Adrenal gland (tissue), 19 donors: ENCODE measurements at places on chromosomes 6 and 20.

DNA sequence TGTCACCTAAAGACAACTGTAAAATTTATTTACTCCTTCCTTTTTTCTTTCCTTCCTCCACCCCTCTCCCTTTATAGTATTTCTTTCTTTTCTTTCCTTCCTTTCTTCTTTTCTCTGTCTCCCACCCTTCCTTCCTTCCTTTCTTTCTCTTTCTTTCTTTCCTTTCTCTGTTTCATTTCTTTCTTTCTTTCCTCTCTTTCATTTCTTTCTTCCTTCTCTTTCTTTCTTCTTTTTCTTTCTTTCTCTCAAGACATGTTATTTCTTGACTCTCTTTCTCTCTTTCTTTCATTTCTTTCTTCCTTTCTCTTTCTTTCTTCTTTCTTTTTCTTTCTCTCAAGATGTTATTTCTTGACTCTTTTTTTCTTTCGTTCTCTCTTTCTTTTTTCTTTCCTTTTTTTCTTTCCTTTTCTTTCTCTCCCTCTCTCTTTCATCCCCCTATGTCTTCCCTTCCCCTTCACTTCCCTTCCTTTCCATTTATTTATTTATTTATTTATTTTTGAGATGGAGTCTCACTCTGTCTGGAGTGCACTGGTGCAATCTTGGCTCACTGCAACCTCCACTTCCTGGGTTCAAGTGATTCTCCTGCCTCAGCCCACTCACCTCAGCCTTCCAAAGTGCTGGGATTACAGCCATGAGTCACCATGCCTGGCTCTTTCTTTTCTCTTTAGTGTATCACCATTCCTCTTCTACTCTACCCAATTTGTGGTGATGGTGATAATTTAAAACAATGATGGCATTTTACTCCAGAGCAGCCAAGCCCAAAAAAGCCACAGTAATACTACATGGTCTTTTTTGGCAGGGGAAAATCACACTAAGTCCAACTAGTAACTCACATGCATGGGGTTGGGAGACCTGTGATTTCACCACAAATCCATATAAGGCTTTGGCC lies 188.2 kb downstream of the ADGRG6 start:
- H3K27ac ChIP-seq = no peak overlapping the region
- no peaks in the 10 kb centered on the region for H3K27me3 ChIP-seq
- no peak overlapping the region for H3K4me3 ChIP-seq
- no peak for DNase-seq
- no peaks in the 10 kb centered on the region for H3K36me3 ChIP-seq

- peak overlapping the region; percentile 85 for H3K27ac ChIP-seq
- no peak for DNase-seq
- H3K4me3 ChIP-seq = no peak overlapping the region
- H3K4me1 ChIP-seq = peaks cover 70% of the 10 kb centered on the region
These were observed 21.0 kb downstream of the ZMYND8 start for GRCh38 chr20:47335251-47336128.

DNA sequence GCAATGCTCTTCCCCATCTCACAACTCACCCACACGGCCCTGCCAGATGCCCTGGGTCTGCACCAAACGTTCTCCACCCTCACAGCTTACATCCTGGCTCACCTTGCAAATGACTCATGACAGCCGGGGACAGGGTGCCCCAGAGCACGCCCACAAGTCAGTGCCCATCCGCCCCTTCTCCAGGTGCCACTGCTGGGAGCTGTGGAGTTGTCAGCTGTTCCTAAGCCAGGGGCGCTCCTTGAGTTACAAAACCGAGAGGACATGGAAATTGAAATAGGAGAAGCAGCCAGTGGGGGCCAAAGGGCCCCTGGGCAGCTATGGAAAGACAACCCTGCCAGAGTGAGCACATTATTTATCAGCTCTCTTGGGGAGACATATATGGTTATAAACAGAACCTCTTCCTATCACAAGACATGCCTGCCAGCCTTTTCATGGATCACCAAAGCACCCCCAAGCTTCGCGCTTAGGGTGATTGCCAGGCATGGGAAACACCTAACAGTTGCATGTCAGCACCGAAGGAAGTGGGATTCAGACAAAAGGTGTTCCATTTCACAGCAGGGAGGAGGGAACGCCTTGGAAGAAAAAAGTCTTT lies 236.8 kb downstream of the LY86 start:
- H3K27me3 ChIP-seq = no peaks in the 10 kb centered on the region
- peak; percentile 16 for DNase-seq
- no peak overlapping the region for H3K4me3 ChIP-seq
- H3K27ac ChIP-seq = no peak overlapping the region

DNA sequence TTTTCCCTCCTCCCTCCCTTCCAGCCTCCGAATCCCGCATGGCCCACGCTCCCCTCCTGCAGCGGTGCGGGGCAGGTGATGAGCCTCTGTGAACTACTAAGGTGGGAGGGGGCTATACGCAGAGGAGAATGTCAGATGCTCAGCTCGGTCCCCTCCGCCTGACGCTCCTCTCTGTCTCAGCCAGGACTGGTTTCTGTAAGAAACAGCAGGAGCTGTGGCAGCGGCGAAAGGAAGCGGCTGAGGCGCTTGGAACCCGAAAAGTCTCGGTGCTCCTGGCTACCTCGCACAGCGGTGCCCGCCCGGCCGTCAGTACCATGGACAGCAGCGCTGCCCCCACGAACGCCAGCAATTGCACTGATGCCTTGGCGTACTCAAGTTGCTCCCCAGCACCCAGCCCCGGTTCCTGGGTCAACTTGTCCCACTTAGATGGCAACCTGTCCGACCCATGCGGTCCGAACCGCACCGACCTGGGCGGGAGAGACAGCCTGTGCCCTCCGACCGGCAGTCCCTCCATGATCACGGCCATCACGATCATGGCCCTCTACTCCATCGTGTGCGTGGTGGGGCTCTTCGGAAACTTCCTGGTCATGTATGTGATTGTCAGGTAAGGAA lies at the start of gene OPRM1:
OPRM1 (plus strand) TSS at position 10 of the 612 bp plus-strand sequence; CDS start at position 315, 305 bp downstream.
- DNase-seq = peak; percentile 23
- H3K4me3 ChIP-seq = no peak within 1 kb of the TSS
- H3K4me1 ChIP-seq = no peaks in the 10 kb centered on the region
- peaks cover 4% of the 10 kb centered on the region for H3K27me3 ChIP-seq
